ENCODE measurements at places on chromosomes 12 and 14.

GRCh38 chr14:43671716-43672485 lies 835.2 kb downstream of the FSCB start:
- no peak for DNase-seq

DNA sequence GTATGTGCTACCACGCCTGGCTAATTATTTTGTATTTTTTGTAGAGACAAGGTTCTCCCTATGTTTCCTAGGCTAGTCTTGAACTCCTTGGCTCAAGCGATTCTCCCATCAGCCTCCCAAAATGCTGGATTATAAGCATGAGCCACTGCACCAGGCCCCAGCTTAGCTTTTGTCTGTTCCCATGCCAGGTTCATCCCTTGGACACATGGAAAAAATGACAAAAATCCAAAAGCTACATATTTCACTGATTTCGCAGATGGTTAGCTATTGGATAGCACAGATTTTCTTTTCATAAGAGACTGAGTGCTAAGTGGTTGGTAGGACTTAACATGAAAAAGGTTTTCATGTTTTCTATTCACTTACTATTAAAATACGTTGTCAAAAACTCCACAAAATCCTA lies 286.6 kb upstream of the KITLG start:
- DNase-seq: no peak

DNA sequence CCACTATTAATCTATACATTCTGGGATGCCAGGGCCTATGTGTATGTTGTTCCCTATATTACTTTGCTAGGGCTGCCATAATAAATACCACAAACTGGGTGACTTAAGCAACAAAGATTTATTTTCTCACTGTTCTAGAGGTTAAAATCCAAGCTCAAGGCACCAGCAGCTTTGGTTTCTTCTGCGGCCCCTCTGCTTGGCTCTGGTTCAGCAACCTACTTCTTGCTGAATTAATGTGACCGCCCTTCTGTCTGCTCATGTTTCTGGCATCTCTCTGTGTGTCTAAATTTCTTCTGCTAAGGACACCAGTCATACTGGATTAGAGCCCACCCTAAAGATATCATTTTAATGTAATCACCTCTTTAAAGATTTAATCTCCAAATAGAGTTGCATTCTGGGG lies 84.7 kb downstream of the ZNF664 start:
- DNase-seq: no peak

DNA sequence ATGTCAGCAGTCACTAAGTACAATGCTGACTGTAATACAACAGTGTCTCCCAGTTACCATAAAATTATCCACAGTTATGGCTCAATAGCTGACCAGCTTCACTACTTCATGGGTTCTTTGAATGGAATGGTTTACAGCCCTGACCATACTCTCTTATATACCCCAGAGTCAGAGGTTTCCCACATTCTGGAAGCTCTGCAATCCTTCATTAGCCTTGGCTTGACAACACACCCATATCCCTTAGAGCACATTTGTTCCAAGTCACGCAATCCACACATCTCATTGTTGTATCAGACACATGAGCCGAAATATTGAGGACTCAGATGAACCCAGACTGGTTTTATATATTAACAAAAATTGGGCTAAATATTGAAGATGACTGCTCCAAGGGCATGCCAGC lies 209.4 kb upstream of the PLXNC1 start:
- peak; percentile 18 for DNase-seq

GRCh38 chr12:5633106-5633505 lies 201.2 kb downstream of the NTF3 start:
- DNase-seq: no peak

DNA sequence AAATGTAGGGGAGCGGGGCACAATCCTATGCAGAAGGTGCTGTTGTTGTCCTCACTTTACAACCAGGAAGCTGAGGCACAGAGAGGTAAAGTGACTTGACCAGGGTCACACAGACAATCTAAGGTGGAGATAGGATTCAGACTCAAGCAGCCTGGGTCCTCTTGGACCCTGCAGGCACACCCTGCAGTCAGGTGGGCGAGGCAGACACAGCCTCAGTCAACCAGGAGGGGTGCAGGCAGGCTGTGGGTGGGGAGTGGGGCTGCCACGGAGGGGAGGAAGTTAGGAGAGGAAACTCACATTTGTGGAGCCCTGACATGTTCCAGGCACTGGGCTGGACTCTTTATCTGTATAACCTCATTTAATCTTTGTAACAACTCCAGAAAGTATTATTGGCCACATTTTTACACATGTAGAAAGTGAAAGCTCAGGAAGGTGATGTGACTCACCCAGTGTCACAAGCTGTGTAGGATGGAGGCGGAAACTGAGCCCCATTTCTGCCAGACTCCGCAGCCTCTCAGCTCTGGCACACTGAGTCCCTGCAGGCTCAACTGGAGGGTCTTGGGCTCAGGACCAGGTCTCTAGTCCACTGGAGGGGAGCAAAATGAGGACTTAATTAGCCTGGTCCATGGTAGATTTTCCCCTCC lies 24.9 kb upstream of the CHGA start:
- DNase-seq: no peak

DNA sequence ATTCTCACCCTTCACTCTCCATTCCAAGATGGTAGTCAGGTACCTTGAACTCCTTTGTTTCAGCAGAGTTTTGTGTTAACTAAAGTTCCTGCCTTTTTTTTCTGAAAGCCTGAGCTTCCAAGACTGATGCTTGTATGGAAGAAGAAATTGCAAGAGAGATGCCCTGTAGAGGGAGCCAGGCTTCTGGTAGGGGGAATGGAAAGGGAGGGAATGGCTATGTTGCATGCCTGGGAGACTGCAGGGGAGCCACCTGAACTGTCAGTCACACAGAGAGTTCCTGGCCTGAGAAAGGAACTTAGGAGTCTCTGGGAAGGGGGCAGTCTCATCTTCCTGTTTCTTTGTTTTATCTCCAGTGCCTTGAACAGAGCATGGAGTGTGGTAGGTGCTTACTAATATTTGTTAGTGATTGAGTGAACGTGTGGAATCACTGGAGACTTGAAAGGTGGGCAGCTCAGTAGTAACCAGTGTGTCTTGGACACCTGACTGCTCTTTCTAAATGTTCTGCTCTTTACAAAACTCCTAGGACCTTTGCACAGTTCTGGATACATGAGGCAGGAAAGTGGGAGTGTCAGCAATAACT lies 132.2 kb downstream of the ANO4 start:
- DNase-seq: no peak

- peak; percentile 69 for DNase-seq
These were observed 213.1 kb upstream of the FLRT2 start for GRCh38 chr14:85316701-85317410.

- peak; percentile 86 for DNase-seq
These were observed 29.8 kb upstream of the STRAP start for GRCh38 chr12:15852383-15852782.

DNA sequence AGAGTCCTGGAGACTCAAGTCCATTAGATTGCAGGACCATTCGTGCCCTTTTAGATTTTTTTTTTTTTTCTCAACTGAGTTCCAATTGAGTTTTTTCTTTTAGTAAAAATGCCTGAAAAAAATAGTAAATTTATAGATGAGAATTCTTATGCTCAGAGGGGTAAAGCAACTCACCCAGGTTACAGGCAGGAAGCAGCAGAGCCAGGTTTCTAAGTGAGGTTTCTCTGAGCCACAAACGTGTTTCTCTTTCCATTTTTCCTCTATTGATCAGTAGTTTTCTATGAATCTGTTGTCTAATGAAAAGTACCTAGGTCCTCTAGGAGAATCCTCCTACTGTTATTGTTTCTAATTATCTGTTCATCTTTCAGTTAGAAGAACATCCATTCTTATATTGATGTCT lies 66.4 kb upstream of the C12orf71 start:
- no peak for DNase-seq

DNA sequence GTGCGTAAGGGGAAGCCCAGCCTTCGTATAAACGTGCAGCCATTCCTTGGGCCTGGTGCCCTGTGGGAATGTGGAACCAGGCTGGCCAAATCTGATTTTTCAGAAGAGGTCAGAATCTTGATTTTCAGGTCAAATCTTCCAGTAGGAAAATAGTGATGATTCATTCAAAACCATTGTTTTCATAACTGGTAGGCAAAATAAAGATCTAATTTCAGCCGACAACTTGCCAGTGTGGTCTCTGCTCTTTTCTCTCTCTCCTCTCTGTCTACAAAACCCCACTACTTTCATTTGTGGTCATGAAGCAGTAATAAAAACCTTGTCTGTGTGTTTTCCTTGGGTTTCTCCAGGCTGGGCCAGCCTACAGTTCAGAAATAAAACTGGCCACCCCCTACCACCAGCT lies 135.1 kb downstream of the RBM19 start:
- peak; percentile 41 for DNase-seq

GRCh38 chr14:69313176-69313575 lies 53.2 kb downstream of the GALNT16 start:
- DNase-seq: no peak

- DNase-seq: no peak
These were observed 28.3 kb downstream of the C12orf75 start for GRCh38 chr12:105358789-105359188.

- no peak for DNase-seq
These were observed 41.7 kb downstream of the TTLL5 start for GRCh38 chr14:75702616-75703261.

DNA sequence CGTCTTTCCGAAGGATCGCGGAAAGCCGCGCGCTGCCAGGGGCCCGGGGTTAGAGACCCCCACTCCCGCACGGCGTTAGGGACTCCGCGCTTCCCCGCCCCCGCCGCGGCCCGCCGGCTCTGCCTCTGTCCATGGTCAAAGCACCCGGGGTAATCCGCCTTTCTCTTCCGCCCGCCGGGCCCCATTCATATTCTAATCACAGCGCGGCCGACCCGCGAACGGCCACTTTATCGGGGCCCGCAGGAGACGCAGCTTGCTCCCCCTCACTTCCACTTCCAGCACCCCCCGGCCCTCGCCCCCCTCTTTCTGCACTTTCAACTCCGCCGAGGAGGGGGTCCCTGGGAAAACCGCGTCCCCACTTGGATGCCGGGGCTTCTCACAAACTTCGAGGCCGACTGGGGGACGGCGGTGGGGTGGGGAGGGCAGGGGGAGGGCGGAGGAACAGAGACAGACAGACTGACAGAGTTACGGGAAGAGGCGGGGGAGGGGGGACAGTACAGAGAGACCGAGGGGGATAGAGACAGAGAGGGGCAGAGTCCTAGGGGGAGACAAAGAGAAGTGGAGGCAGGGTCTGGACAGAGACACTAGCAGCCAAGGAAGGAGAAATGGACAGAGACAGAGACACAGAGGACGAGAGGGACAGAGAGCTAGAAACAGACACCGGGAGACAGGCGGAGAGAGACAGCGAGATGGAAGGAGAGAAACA lies 1.1 kb upstream of the RFX4 start:
- DNase-seq: peak; percentile 6

DNA sequence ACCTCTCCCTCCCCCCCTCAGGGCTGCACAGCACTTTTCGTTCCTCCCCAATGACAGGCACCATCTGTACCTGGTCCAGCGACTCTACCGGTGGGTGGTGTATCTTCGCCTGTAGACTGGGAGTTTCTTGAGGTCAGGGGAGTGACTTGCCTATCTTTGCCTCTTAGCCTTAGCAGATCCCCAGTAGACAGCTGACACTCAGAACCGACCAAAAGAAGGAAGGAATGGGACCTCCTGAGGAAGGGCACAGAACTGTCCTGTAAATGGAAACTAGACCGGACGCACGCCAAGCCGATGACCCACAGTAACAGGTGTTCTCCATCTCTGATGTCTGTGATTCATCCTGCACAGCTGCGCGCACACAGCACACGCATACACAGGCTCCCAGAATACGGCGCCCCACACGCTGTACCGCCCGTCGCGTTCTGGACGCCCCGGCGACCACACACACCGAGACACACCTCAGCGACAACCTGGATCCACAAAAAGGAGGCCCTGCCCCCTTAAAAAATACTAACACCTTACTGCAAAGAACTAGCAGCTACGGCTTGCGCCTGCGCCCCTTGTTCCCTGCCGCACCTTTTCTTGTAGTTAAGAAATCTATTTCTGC lies 673 bp upstream of the TTC9 start:
- peak; percentile 26 for DNase-seq

GRCh38 chr12:49092086-49092815 lies 2.4 kb downstream of the DHH start:
- peak; percentile 43 for DNase-seq

- peak; percentile 50 for DNase-seq
These were observed 19.3 kb upstream of the CLEC2D start for GRCh38 chr12:9650151-9650576.

- DNase-seq: no peak
These were observed 22.2 kb upstream of the DAAM1 start for GRCh38 chr14:59166258-59166657.

- DNase-seq: no peak
These were observed 9.3 kb upstream of the GMFB start for GRCh38 chr14:54498095-54498531.

GRCh38 chr12:130592641-130593040 lies 123.5 kb downstream of the RIMBP2 start:
- DNase-seq: no peak

GRCh38 chr14:67536087-67536486 lies 3.0 kb downstream of the PLEKHH1 start:
- DNase-seq: no peak

DNA sequence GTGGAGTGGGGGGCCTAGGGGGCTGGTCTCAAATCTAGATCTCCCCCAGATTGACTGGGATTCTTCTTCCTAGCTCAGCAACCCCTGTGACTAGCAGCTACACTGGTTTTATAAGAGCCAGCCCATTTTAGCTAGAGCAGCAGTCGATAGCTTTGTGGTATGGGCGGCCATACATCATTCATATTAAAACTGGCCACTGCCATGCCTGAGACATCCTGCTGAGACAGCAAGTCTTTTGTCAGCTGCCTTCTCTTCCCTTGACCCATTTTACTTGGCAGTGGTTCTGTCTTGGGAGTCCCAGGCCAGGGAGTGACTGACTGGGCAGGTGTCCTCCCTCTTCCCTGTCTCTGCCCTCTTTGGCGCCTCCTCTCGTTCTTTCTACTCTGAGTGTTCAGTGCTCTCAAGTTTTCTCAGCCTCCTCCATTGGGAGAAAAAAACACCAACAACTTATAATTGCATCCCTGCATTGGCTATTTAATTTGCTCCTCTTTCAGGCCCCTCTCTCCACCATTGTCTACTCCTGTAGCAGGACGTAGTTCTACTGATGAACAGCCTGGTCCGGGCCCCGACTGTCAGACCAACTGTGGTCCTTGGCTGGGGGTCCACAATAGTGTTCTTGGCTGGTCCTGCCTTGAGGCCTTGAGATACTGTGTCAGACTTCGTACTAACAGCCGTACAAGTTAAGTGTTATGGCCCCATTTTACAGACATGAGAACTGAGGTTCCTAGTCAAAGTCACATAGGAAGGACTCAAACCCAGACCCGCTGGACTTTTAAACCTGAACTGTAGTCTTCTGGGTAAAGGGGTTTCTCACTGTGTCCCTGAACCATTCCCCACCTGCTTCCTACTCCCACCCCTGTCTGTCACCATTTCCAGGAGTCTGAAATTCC lies 18.3 kb upstream of the JDP2 start:
- DNase-seq: no peak

DNA sequence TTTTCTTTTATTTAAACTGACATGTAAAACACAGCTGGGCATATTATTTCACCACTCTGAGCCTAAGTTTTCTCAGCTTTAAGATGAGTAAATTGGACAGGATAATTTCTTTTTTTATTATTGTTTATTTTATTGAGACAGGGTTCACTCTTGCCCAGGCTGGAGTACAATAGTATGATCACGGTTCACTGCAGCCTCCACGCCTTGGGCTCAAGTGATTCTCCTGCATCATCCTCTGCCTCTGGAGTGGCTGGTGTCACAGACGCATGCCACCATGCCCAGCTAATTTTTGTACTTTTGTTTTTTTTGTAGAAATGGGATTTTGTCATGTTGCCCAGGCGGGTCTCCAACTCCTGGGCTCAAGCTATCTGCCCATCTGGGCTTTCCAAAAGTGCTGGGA lies 12.7 kb downstream of the BMAL2 start:
- DNase-seq: no peak

- DNase-seq: no peak
These were observed 61.0 kb downstream of the SRGAP1 start for GRCh38 chr12:63905544-63905943.

- DNase-seq: no peak
These were observed 32.8 kb downstream of the UBE3B start for GRCh38 chr12:109510196-109510595.

All from fibroblast of villous mesenchyme (primary cell).